ENCODE measurements at places on chromosomes 5 and 9.

- peaks cover 38% of the 10 kb centered on the region for H3K36me3 ChIP-seq
- peak overlapping the region; percentile 13 for H3K27ac ChIP-seq
- peaks cover 31% of the 10 kb centered on the region for H3K4me1 ChIP-seq
- H3K4me3 ChIP-seq, result no peak overlapping the region
Observed at GRCh38 chr5:143342607-143343006, 60.9 kb downstream of the NR3C1 start.

- H3K27me3 ChIP-seq, result no peaks in the 10 kb centered on the region
- no peaks in the 10 kb centered on the region for H3K36me3 ChIP-seq
- no peak overlapping the region for H3K4me3 ChIP-seq
- no peaks in the 10 kb centered on the region for H3K4me1 ChIP-seq
- no peak overlapping the region for H3K27ac ChIP-seq
Observed at GRCh38 chr5:25020454-25020853, 375.7 kb upstream of the CDH10 start.

- peaks cover 2% of the 10 kb centered on the region for H3K4me1 ChIP-seq
- no peak for DNase-seq
- H3K36me3 ChIP-seq, result peaks cover 11% of the 10 kb centered on the region
- H3K27ac ChIP-seq, result no peak overlapping the region
- H3K4me3 ChIP-seq, result no peak overlapping the region
Observed at GRCh38 chr5:154258531-154259217, 68.1 kb downstream of the GALNT10 start.

GRCh38 chr9:111959468-111960359, 63.1 kb downstream of the UGCG start:
- no peaks in the 10 kb centered on the region for H3K36me3 ChIP-seq
- no peak overlapping the region for H3K4me3 ChIP-seq
- no peak overlapping the region for H3K27ac ChIP-seq
- peaks cover 43% of the 10 kb centered on the region for H3K27me3 ChIP-seq
- no peak for DNase-seq
- H3K4me1 ChIP-seq, result peaks cover 15% of the 10 kb centered on the region

Measured in activated T-helper 2 cell treated with anti-CD3 and anti-CD28 coated beads, Interferon-gamma antibody, Interleukin-2, Interleukin-4, amounts not matched to agents 10 μg/mL and 5 μg/mL and 100 μg/mL, durations not matched to agents 14 hours and 24 hours and 36 hours (primary cell).